Retinal pigment epithelial cell (primary cell): ENCODE measurements at places on chromosomes 11 and 22.
A peak's percentile ranks its signal among the peaks of the same experiment; 100 is the strongest.

GRCh38 chr11:121494355-121495099, 41.8 kb upstream of the SORL1-AS1 start:
- no peak for DNase-seq

DNA sequence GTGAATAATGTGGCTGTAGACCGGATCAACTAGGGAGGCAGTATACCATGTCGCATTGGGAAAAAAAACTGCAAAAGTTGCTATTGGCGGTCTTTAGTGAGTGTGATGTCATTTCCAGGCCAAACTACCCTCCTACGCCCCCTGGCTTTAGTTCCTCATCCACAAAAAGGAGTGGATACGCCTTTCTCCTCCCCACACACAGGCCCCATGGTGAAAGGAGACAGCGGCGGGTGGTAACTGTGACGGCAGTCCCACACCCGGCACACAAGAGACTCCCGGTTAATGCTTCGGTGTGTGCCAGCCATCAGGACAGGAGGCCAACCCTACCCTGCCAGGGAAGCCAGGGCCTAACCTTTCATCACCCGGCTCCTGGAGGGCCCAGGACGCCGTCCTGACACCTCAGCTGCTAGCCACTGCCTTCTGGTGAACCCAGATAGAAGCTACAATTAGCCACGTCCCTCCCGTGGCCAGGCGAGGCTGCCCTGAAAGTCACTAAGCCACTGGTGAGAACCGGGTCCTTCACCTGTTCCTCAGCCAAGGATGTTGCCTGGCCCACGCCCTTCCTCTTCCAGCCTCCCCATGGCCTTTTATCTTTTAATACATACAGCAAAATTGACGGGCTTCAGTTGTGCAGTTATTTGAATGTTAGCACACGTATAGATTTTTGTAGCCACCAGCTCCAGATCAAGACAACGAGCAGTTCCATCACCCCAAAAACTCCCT, 10.8 kb downstream of the TP53I11 start:
- no peak for DNase-seq

GRCh38 chr11:105827906-105828305, 194.1 kb downstream of the MSANTD4 start:
- no peak for DNase-seq

DNA sequence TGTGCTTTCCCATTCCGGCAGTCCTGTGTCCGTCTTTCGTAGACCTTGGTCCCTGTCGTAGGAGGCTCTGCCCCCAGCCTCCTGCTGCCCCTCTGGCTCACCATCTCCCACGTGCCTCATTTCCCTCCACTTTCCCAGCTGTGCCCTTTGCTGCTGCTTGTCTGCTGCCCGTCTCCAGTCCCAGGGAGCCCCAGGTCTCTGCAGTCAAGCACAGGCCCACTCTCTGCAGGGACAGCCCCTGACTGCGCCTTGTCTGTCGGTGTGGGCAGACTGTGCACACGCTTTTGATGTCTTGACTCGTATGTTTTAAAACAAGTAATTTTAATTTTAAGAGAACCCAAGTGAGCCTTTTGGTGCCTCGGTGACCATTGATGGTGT, 12.4 kb downstream of the DGCR8 start:
- DNase-seq: no peak

- no peak for DNase-seq
These were observed 8.3 kb upstream of the HTR3B start for GRCh38 chr11:113896156-113896879.

DNA sequence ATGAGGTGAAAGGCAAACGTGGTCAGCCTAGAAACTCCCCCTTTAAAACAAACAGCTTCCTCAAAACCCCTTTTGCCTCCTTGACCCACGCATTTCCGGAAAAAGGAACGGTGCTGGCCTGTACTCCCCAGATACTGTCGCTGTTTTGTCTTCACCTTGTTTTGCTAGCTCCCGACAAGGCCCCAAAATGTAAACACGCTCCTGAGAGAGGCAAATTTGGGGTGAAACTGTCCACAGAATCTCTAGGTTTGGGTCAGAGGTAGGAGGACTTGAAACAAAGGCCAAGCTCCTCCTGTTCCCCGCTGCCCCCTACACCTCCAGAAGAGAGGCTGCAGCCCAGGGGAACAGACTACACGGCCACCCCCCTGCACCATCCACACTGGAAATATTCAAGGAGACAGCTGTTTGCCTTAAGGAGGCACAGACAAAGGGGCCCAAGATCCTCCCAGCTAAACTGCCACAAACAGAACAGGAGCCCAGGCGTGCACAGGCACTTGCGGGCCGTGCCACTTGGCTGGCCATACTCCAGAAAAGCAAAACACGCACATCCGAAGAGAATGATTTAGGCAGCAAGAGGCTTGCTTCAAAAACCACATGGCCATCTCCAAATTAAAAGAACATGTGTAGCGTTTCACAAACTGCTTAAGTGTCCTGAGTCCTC, 160.5 kb upstream of the GRK3 start:
- no peak for DNase-seq

DNA sequence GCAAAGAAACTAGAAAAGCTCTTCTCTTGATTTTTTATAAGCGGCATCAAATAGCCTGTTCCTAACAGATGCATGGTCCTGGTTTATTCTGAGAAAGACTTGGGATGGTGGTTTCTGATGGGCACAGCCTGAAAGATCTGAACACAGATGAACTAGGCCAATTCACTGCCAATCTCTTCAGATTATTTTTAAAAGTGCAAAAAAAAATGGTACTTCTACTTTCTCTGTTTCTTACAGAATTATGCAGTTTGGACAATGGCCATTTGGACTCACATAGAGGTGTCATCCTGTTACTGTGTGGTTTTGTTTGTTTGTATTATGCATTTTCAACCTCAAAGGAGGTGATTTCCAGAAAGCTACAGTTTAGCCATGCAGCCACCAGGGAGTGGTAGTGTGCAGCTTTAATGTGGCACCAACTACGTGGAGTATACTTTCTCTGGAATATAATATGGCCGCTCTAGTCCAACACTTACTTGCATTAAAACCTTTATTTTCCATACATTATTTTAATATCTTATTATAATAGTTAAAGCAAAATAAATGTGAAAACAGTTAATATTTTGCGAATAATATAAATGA, 469.8 kb upstream of the KIRREL3 start:
- DNase-seq: no peak

GRCh38 chr11:14783788-14784187, 108.2 kb downstream of the CYP2R1 start:
- DNase-seq: no peak

- DNase-seq: no peak
These were observed 6.7 kb downstream of the UEVLD start for GRCh38 chr11:18581825-18582224.

DNA sequence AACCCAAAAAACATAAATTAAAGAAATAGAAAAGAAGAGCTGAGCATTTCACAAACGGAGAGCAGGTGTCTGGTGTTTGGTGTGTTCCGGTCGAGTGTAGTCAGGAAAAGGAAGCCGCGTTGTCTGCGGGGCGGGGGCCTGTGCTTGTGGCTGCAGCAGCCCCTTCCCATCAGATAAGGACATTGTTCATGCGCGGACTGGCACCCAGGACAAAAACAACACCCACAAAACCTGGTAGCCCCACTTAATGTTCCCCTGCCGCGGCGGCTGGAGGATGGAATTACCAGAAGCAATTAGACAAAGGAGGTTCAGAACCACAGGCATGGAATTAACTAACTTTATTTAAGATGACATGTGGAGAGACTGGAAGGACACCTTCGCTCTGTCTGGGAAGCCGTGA, 29.9 kb downstream of the KRTAP5-5 start:
- no peak for DNase-seq

DNA sequence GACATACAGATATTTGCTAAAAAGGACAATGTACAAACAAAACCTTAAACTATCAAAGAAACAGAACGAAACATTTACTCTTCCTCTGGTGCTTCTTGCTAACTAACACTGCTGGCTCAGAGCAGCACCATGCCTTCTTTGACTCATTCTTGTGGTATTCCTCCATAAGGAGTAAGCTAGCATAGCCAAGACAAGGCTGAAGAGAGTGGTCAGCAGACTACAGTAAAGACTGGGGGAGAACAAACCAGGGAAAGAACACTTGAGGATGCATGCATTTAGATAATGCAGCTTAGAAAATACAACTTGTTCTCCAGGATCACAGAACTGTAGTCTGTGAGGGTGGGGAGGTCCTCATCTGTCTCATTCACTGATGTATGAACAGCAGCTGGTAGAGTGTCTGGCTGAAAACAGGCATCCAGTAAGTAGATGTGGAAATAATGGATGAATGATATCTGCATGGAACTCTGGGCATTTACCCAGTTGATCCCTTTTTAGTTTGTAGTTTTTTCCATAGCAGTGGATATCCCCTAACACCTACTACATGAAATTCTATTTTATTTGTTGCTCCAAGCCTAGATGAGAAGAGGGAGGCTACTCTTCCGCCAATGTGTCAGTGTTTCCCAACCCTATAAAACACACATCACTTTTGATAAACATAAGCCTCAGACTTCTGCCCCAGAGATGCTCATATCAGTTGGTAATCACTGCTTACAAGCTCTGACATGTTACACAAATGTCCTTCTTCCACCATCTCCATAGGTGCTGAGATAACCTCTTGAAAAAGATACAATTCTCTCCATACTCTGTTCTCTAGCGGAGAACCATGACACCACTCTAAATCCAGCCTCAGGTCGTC, 7.3 kb downstream of the SNX19 start:
- DNase-seq: peak; percentile 70

GRCh38 chr11:123265951-123266350, 70.9 kb upstream of the CLMP start:
- no peak for DNase-seq

- DNase-seq: no peak
These were observed 14.3 kb downstream of the MOV10L1 start for GRCh38 chr22:50104141-50104544.

DNA sequence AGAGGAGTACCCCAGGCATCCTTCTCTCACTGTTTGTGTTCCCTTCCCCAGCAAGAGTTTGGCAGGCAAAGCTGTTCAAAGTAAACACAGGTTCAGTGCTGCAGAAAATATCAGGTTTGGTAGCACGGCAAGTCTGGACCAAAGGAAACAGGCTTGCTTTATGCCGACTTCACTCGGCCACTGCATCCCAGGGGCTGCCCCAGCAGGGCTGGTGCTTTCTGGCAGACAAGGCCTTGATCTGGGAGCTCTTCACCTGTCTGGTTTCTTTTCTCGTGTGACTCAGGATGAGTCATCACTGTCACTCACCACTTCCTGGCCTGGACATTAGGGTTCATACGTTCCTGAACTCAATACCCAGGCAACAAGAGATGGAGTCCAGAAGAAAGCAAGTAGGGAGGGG, 52.6 kb upstream of the NAV2 start:
- no peak for DNase-seq

- DNase-seq: no peak
These were observed 7.9 kb downstream of the MUC5B start for GRCh38 chr11:1230456-1231395.

- DNase-seq: no peak
These were observed 78.4 kb downstream of the MN1 start for GRCh38 chr22:27723158-27723557.

DNA sequence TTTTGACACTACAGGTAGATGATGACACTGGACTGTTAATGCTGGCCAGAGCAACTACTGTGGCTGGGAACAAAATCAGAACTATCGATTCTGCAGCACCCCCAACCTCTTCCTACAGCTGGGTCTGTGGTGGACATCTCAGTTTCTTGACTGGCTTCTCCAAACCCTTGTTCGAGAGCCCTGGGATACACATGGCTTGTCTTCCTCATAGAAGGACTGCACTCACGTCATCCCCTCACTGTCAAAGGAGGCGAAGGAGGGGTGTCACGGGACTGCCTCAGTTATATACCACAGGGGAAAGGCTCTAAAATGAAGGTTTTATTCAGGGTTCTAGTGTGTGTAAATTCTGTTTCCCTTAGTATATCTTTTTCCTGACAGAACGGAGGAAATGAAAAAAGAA, 44.9 kb downstream of the PITPNB start:
- no peak for DNase-seq

- no peak for DNase-seq
These were observed 24.9 kb downstream of the KCNJ5 start for GRCh38 chr11:128916037-128916572.

DNA sequence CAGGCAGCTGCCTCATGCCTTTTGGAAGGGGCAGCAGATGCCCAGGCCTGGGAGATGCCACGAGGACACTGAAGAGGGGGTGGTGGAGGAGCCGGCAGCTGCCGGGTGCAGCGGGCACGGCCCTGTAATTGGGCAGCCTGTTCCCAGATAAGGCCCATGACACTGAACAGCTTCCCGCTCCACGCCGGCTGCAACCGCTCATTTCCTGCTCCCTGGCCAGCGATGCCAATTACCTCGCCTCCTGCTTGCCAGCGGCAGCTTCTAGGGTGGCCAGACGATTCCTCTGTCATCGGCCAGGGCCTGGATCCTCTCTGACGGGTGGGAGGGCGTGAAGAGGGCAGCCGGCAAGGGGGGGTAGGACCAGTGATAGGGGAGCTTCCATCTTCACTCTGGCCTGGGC, 22.8 kb downstream of the FLRT1 start:
- no peak for DNase-seq

- DNase-seq: no peak
These were observed 37.3 kb downstream of the PARVG start for GRCh38 chr22:44218071-44218470.

- DNase-seq: no peak
These were observed 70.8 kb downstream of the LIF start for GRCh38 chr22:30175690-30176288.

- DNase-seq: no peak
These were observed 2034.2 kb downstream of the LRRC4C start for GRCh38 chr11:39425226-39425625.

- DNase-seq: no peak
These were observed 22.5 kb upstream of the WNT11 start for GRCh38 chr11:76228875-76229149.

- DNase-seq: no peak
These were observed 35.8 kb upstream of the TSKU start for GRCh38 chr11:76747153-76747914.

DNA sequence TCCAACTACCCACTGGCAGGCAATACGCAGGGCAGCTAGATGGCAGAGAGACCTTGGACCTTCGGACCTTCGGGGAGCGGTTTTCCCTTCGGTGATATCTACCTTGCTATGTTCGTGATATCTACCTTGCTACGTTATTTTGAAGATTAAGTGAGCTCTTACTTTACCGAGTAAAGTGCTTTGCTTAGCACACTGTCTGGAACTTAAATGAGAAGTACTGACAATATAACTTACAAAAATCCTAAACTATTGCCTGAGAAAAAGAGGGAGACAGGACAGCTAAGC, 1.0 kb upstream of the PRDM10 start:
- no peak for DNase-seq

DNA sequence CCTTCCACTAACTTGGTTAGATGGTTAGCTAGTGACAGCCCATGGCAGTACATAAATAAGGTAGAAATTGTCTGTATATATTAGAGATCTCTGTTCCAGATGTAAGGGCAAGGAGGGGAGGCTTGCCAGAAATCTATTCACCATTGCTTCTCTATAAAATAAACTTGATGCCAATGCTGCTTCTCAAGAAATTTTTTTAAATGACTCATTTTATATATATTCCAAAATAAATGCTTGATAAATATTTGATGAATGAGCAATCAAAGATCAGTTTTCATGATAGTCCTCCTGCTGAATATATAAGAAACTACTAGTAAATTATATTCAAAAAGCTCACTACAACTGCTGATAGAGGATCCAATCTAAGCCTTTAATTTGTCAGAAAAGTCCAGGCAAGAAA, 710.6 kb upstream of the CCDC179 start:
- DNase-seq: peak; percentile 8
